Skeletal muscle cell (primary cell): ENCODE measurements at places on chromosomes 1 and 21.

DNA sequence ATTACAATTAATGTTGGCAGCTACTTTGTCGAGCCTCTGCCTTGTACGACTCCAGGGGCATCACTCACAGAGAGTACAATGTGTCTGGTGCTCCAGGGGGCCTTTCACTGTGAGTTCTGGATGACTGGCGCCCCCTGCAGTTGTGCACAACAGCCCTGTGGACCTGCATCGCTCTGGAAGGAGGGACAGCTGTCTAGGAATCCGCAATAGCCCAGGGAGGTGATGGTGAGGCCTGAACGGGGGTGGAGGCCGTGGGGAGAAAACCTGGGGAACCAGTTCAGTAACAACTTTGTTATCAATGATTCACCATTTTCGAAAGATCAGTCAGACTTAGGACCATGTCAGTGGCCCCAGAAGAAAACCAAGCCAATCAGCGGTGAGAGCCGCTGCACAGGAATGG lies 189.1 kb downstream of the KAZN start:
- DNase-seq: no peak

DNA sequence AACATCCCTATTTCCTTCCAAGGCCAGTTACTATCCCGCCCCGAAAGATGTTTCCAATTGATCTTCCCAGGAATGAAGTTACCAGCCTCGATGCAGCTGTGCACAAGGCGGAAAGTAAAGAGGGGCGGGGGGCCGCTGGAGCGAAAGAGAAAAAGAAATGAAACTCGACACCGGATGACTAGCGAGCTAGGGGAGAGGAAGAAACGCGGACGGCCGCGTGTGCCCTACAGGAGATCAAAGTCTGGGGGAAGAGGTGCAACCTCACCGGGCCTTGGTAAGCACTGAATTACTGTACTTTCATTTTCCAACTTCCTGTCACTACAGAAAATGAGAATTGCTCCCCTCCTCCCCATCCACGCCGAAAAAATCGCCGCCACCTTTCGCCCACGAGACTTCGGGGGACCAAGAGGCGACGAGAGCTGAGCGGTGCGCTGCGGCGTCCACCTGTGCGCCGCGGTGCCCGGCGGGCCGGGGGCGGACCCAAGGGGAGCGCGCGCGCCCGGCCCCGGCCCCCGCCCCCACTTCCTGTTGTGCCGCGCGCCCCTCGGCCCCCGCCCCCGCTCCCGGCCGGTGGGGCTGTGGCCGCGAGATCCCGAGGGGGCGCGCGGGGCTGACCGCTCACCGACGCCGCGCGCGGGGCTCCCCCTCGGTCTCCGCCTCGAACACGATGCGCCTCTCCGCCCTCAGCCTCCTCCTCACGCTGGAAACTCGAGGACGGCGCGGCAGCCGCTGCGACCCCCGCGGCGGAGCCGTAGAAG lies 622 bp downstream of the ELK4 start:
- peak; percentile 28 for DNase-seq

DNA sequence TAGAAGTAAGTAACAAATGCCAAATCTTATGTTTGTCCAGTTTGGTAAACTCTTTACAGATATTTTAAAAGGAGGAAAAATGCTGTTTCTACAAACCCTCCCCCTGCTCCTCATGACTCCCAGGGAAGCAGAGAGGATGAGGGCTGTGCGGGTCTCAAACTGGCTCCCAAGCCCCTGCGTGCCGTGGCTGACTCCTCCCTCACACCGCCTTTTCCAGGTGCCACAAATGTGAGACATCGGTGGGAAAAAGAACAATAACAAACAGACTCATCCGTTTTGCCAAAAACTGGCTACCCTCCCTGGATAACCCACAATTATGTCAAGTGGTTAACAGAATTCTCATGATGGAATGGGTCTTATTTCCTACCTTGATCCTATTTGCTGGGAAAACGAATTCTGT lies 594.6 kb downstream of the PTPRU start:
- DNase-seq: no peak

DNA sequence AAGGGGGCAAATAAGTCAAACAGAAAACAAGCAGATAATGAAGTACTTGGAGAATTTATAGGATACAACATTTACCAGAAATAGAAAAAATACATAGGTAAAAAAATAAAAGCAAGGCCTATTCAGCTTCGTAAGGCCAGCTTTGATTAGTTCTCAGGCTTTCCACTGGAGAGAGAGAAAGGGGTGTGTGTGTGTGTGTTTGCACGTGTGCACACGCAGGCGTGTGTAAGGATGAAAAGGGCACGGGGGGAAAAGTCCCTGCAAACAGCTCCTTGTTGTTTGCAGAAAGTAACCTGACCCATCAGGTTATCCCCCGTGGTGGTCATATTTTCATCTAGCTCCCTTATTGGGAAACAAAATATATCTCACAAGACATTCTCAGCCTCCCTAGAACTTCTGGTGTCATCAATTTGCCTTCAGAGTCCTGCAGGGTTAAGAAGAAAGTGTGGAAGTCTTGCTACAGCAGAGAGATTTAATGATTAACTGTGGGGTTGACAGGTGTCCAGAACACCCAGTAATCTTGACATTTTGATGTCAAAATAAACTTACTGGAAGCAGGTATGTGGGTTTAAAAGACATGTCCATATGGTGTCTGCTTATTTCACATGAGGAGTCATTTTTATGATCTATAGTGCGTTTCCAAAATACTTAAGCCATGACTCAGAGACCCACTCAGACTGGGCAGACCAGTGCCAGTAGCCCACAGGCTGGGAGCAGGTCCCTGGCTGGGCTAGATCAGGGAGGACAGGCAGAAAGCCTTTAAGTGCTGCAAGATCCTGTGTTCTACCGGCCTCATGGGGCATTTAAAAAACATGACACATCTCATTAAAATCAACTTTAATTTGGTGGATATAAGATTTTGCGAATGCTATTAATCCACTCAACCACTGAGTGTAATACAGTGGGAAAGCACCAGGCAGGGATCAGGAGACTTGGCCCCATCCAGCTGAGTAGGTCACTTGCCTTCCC lies 487.6 kb upstream of the CAMK1G start:
- DNase-seq: peak; percentile 72

GRCh38 chr1:245956225-245956624 lies 550.9 kb downstream of the SMYD3 start:
- DNase-seq: no peak

- DNase-seq: no peak
Observed at GRCh38 chr1:229032375-229032774, 238.5 kb upstream of the RAB4A start.

DNA sequence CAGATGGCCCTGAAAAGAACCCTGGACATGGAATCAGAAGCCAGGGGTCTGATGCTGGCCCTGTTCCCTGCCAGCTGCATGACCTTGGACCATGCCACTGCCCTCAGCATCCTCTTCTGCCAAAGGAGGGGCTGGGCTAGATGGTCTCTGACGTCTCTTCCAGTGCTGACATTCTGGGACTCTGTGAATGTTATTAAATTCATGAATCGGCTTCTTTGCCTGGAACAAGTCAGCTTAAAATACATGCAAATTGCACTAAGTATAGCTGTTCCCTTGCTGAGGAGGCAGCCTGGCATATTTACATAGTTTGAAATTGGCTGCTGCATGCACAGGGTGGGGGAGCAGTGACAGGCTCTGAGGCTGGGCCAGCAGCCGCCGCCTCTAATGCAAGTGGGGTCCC lies 23.8 kb downstream of the KCNA2 start:
- DNase-seq: no peak

DNA sequence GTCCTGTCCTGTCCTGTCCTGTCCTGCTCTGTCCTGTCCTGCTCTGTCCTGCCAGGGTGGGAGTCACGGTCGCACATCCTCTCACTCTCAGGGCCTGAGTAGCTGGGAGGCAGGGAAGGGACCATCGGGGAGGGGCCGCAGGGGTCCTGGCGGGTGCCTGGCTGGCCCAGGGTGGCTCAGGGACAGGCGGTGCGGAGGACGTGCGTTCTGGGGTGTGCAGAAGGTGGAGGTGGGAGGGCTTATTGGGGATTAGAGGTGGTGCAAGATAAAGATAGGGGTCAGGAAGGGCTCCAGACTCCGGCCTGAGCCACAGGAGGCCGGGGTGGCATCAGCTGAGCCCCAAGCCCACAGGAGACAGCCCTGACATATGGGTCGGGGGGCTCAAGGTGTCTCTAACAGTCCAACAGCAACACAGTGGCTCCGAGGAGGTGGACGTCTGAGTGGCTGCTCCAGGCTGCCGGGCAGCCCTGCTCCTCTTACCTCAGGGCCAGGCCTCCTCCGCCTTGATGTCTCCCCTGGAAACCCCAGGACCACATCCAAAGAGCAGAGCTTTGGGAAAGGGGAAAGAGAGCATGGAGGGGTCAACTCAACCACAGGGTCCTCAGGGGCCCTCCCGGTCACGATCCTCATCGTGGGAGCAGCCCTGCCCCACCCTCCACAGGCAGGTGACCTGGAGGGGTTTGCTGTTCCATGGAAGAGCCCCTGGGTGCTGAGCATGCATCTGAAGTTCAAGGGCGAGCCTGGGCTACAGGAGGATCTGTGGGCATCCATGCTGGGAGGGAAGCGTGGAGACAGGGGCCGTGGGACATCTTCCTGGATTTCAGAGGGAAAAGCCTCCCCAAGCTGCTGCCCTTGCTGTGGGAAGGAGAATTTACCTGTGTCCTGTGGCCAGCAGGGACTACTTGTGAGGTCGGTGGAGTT lies 39.6 kb upstream of the ADARB1 start:
- no peak for DNase-seq

GRCh38 chr1:23742670-23743286 lies 493 bp upstream of the ELOA start:
- no peak for DNase-seq
